ENCODE measurements at places on chromosomes 11 and 22.
A peak's percentile ranks its signal among the peaks of the same experiment; 100 is the strongest.

DNA sequence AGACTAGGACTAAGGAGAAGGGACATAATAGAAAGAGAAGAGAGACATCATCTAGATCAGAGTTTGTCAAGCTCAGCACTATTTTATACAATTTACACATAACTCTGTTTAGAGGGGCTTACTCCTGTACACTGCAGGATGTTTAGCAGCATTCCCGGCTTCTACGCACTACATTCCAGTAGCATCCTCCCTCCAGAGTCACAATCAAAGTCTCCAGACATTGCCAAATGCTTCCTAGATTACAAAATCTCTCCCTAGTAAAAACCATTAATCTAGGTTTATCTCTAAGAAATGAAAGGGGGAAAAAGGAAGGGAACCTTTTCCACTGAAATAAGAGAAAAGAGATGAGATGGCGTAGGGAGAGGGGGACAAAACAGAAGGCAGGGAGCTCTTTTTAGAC is 4.0 kb downstream of the USP28 start:
- no peak for DNase-seq

GRCh38 chr11:76369406-76369805 is 11.5 kb downstream of the THAP12 start:
- DNase-seq = no peak

- DNase-seq = no peak
These were observed 11.8 kb downstream of the C11orf96 start for GRCh38 chr11:43954241-43954640.

- DNase-seq = peak; percentile 68
These were observed 304.8 kb upstream of the ISX start for GRCh38 chr22:34761111-34761510.

DNA sequence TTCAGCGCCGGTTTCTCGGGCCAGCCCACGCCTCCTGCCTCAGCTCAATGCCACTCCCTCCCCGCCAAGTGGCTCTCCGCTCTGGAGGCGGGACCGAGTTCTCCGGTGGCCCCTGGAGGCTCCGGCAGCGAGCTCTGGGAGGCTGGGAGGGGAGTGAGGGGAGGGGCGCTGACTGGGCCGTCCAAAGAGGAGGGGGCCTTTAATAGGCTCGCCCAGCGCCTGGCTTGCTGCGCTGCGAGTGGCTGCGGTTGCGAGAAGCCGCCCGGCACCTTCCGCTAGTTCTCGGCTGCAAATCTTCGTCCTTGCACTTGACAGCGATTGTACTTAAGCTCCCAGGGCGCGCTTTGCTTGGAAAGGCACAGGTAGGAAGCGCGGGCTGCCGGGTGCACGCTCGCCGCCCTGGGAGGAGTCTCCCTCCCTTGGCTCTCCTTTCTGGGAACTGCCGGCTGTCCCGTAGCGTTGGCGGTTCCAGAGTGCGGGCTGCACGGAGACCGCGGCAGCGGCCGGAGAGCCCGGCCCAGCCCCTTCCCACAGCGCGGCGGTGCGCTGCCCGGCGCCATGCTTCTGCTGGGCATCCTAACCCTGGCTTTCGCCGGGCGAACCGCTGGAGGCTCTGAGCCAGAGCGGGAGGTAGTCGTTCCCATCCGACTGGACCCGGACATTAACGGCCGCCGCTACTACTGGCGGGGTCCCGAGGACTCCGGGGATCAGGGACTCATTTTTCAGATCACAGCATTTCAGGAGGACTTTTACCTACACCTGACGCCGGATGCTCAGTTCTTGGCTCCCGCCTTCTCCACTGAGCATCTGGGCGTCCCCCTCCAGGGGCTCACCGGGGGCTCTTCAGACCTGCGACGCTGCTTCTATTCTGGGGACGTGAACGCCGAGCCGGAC is at the start of gene ADAMTS15:
ADAMTS15 (plus strand) TSS at position 230 of the 894 bp plus-strand sequence; CDS start at position 559, 329 bp downstream.
- DNase-seq = peak; percentile 89

Data from AG20443 (cell line).